ENCODE measurements at places on chromosomes 4 and X.

GRCh38 chr4:72418458-72418857 lies 150.6 kb downstream of the ADAMTS3 start:
- DNase-seq: peak; percentile 56

GRCh38 chrX:14616301-14616700 lies 87.0 kb downstream of the GLRA2 start:
- DNase-seq: no peak

DNA sequence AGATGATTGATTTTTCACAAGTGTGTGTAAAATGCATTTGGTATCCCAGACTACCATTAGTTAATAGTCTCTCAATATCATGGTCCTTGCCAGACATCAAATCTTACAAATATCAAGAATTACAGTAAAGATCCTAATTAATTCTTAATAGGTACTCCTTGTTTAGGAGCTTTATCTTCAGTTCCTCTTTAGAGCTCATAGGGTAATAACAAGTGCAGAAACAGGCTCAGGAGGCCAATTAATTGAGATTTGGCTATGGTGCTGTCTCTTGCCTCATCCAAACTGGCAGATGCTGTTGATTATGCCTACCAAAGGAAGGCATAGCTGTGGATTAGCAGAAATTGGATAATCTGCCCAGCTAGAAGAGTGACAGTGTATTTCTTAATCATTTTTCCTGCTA lies 6.9 kb downstream of the MTMR1 start:
- DNase-seq: no peak

DNA sequence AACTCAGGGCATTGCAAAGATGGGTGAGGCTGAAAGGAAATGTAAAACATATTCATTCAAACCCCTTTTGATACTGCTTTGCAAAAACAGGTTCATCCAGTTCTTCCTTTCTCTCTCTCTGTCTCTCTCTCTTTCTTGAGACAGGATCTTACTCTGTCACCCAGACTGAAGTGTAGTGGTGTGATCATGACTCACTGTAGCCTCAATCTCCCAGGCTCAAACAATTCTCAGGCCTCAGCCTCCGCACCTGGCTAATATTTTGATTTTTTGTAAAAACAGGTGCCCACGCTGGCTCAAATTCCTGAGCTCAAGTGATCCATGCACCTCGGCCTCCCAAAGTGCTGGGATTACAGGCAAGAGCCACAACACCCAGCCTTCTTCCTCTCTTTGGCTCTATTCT lies 15.6 kb upstream of the DCHS2 start:
- no peak for DNase-seq

GRCh38 chr4:40195182-40196177 lies 1.4 kb upstream of the RHOH start:
- DNase-seq: no peak

- DNase-seq: no peak
Measured at GRCh38 chr4:73446336-73446938, 10.4 kb downstream of the AFP start.

DNA sequence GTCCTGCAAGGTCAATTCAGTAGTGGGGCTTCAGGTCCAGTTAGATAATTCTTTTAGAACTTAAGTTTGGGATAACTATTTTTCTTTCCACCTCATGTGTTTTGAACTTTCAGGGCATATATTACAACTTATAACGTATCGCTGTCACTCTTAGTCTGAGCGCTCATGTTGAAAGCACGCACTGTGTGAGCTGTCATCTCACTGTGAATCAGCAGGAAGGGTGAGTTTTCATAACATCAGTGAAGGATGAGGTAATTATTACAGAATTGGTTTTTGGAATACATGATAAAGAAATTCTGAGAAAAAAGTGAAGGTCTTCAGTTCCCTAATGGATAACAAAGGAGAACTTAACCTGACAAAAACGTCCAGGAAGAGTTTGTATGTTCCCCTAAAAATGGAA lies 45.1 kb upstream of the SLC4A4 start:
- no peak for DNase-seq

DNA sequence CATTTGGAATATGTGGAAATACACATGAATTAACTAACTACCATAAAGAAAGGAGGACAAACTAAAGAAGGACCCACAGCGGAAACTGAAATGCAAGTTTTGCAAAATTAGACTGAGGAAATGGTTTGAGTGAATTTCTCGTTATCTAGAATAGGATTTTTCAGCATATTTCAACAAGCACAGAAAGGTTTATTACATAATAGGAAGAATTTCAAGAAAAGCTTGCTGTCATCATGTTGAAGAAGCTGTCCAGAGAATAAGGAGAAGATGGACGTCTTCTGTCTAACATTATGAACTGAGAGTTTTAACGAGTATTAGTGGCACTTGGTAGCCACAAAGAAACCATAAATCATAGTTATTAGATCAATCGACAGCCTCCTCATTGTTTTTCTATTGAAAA lies 45.0 kb downstream of the TEC start:
- no peak for DNase-seq

GRCh38 chr4:48589098-48589445 lies 99.0 kb downstream of the ZAR1 start:
- DNase-seq: no peak

GRCh38 chr4:66178906-66179305 lies 508.6 kb upstream of the EPHA5 start:
- no peak for DNase-seq

- no peak for DNase-seq
Measured at GRCh38 chr4:2546286-2546823, 9.9 kb downstream of the FAM193A start.

DNA sequence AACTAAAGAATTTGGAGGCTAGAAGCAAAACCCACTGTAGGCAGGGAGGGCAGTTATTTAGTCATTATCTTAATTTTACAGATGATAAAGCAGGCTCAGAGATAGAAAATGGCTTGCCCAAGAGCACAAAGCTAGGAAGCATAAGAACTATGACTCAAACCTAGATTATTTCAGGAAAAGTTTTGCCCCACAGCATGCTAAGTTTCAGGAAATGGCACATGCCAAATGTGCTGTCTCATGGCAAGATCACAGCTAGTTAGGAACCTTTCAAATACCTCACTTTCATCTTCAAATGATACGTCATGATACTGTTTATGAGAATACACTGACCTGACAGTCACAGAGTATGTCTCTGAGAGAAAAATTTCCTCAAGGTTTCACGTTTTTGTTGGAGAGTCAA lies 78.5 kb upstream of the SPANXC start:
- no peak for DNase-seq

GRCh38 chr4:166594326-166594946 lies 639.9 kb downstream of the SPOCK3 start:
- DNase-seq: peak; percentile 2

All from muscle of arm (tissue), 14 donors.